ENCODE measurements at places on chromosomes 5 and 9. TPM values are rescaled to one million over a fixed set of nuclear protein-coding genes. Genes with fewer than 3 reads are reported as not detected.

OR1J2 gene
- total RNA-seq: not detected

- no peak overlapping the region for H3K4me3 ChIP-seq
- peaks cover 15% of the 10 kb centered on the region for H3K4me1 ChIP-seq
- H3K27me3 ChIP-seq: no peaks in the 10 kb centered on the region
- H3K27ac ChIP-seq: no peak overlapping the region
- DNase-seq: no peak
Measured at GRCh38 chr9:2298217-2298616, 283.1 kb downstream of the SMARCA2 start.

PCDHB12 gene
- 14.4 TPM for total RNA-seq

- H3K4me3 ChIP-seq: no peak overlapping the region
- no peak for DNase-seq
Measured at GRCh38 chr9:105539452-105539851, 18.5 kb upstream of the FKTN start.

TCERG1 gene
- 122 TPM for total RNA-seq

PITX1 gene
- total RNA-seq: 0.76 TPM

DNA sequence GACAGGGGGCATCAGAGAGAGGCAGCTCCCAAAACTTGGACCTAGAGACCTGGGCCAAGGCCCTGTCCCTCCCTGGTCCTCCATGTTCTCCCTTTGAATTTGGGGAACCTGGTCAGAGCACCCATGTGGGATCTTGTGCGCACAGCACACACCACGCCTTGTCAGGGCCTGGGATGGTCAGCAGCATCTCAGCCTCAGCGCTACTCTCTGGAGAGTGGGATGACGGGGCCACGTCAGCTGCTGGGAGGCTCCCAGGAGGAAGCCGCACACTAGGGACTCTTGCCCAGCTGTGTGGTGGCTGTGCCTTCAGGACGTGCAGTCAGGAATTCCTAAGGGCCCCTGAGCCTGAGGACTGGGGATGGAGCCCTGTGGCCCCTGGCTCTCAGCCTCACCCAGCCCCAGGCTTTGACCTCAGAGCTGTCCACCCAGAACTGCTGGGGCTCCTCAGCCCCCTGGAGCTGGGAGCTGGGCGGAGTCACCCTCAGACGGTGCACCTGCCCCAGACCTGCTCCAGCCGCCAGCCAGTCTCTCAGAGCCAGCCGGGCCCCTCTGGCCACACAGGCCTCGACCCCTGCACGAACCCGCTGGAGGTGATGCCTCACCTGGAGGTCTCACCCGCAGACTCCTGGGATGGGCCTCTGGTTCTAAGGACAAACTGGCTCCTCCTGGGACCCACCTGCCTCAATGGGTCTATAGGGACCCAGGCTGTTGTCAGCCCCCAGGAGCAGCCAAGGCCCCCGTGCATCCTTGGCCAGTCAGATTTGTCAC, 38.3 kb upstream of the EGFL7 start:
- no peak for DNase-seq
- no peak overlapping the region for H3K27ac ChIP-seq
- H3K27me3 ChIP-seq: peaks cover 6% of the 10 kb centered on the region
- H3K4me3 ChIP-seq: no peak overlapping the region
- H3K4me1 ChIP-seq: peaks cover 10% of the 10 kb centered on the region

- no peak for DNase-seq
- peaks cover 4% of the 10 kb centered on the region for H3K27me3 ChIP-seq
- H3K27ac ChIP-seq: no peak overlapping the region
- H3K36me3 ChIP-seq: peaks cover 10% of the 10 kb centered on the region
- no peaks in the 10 kb centered on the region for H3K4me1 ChIP-seq
Measured at GRCh38 chr5:73352649-73353230, 95.8 kb downstream of the FOXD1 start.

- no peaks in the 10 kb centered on the region for H3K4me1 ChIP-seq
- no peak overlapping the region for H3K4me3 ChIP-seq
- no peaks in the 10 kb centered on the region for H3K36me3 ChIP-seq
- H3K27ac ChIP-seq: no peak overlapping the region
- peaks cover 2% of the 10 kb centered on the region for H3K27me3 ChIP-seq
Measured at GRCh38 chr9:35892051-35892450, 14.0 kb upstream of the HRCT1 start.

- H3K4me3 ChIP-seq: no peak overlapping the region
- peaks cover 9% of the 10 kb centered on the region for H3K4me1 ChIP-seq
- H3K36me3 ChIP-seq: no peaks in the 10 kb centered on the region
- no peaks in the 10 kb centered on the region for H3K27me3 ChIP-seq
- DNase-seq: peak; percentile 24
- no peak overlapping the region for H3K27ac ChIP-seq
Measured at GRCh38 chr5:9347541-9348295, 198.2 kb downstream of the SEMA5A start.

DNA sequence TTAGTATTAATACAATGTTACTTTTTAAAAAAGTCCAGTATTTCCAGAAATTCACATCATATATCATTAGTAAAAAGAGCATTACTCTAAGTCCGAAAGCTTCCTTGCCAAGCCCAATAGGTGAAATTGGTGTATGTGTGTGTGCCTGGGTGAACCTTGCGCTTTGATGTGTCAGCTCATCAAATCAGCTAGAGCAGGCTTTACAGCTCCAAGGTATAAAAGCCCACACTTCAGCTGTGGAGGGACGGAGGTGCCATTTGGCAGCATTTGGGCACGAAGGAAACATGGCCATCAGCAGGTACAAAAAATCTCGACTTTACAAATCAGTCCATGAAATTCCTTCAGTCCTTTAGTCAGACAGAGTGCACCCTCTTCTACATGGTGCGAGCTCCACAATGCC, 76.5 kb upstream of the IL7R start:
- no peak overlapping the region for H3K4me3 ChIP-seq
- no peaks in the 10 kb centered on the region for H3K36me3 ChIP-seq
- no peak for DNase-seq
- peaks cover 2% of the 10 kb centered on the region for H3K27me3 ChIP-seq
- H3K27ac ChIP-seq: no peak overlapping the region
- H3K4me1 ChIP-seq: no peaks in the 10 kb centered on the region

GRCh38 chr5:17216974-17217492, 398 bp upstream of the BASP1 start:
- DNase-seq: peak; percentile 85
- peak overlapping the region; percentile 95 for H3K27ac ChIP-seq
- H3K27me3 ChIP-seq: peaks cover 36% of the 10 kb centered on the region

GRCh38 chr9:98580956-98581355, 127.8 kb downstream of the GABBR2 start:
- peaks cover 6% of the 10 kb centered on the region for H3K27me3 ChIP-seq
- H3K4me3 ChIP-seq: no peak overlapping the region
- no peak overlapping the region for H3K27ac ChIP-seq
- peaks cover 16% of the 10 kb centered on the region for H3K36me3 ChIP-seq

FBXL17 gene
- 20.3 TPM for total RNA-seq

All from glutamatergic neuron (in vitro differentiated cells).